ENCODE measurements at places on chromosomes 1 and 21.

- no peak for DNase-seq
Measured at GRCh38 chr1:116971258-116971860, 30.2 kb upstream of the CD101 start.

DNA sequence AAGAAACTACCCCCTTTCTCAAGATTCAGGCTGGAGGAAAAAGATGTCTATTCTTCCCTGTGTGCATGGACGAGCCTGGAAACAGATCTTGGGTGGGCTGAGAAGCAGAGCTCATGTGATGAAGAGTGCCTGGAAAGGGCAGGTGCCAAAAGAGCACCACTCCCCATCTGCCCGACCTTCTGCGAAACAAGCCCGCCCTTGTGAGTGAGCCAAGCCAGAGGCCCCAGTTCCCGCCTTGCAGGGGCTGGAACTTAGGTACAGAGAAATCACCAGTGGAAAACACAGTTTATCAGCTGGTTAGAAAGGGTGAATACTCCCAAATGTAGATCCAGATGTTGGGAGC lies 26.7 kb upstream of the A3GALT2 start:
- no peak for DNase-seq

GRCh38 chr1:169196581-169196980 lies 90.1 kb downstream of the ATP1B1 start:
- DNase-seq: no peak

GRCh38 chr1:230822092-230822581 lies 46.2 kb downstream of the C1orf198 start:
- no peak for DNase-seq

DNA sequence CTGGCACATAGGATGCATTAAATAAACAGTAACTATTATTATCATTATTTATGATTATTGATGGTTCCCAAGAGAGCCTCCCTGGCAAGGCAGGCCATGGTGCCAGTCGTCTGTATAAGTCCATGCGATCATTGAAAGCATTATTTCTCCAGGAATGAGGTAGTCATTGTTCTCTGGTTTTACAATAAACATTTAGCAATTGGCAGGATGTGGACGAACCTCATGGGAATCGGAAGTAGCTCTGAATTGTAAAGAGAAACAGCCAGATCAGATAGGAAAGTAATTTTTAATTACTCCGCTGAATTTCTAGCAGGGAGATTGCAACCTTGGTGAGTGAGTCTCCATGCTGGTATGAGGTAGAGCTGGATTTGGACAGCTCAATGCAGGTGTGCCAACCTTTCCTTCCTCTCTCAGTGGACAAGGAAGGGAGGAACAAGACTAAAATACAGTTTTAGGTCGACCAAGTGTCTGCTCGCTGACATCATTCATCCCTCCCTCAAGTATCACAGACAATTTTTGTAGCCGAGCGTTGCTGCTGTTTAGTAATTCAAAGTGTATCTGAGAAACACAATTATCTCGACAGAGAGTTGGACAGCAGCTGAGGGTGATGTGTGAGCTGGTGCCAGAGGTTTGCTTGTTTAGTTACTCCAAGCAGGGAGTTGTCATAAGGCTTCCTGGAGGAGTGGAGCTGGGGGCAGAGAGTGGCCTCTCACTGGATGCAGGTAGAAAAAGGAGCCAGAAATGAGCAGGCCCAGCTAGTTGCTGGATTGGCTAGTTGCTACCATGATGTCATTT lies 250.8 kb downstream of the KCNJ6 start:
- no peak for DNase-seq

DNA sequence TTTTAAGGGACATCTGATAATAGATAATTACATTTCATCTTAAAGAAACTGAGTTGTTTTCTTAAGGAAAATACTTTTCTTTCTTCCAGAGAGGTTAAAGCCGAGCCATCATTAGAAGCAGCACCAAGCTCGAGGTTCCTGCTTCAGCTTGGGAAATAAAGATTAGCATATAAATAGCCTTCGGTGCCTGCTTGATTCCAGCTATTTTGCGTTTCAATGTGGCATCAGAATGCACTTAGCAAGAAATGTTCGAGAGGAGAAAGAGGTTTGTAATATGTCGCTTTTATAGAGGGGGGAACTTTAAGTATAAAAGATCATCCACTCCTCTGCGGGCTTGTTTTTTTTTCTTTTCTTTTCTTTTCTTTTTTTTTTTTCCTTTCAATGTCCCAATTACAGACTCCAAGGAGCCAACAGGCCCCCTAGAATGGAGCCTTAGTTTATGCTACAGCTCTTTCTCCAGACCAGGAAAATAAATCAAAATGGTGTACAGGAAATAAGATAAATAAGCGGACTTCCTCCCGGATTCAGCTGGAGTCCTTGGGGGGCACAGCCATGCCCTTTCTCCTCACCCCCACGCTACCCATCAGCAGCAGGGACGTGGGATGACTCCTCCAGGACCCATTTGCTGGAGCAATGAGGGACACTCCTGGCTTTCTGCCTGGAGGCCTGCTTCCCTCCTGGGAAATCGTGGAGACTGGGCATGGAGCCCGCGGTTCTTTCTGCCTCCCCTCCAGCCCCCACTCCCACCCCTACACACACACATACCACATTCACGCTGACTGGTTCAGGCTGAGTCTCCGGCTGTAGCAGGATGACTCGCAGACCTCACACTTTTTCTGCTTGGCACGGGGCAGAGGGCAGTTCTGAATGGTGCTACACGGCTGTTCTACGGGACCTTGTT lies 131.6 kb downstream of the RRAGC start:
- peak; percentile 42 for DNase-seq

GRCh38 chr1:57550092-57550491 lies 126.2 kb upstream of the DAB1 start:
- no peak for DNase-seq

GRCh38 chr1:119045096-119045746 lies 57.1 kb upstream of the TBX15 start:
- DNase-seq: no peak

GRCh38 chr1:17605582-17606344 lies 66.3 kb downstream of the ARHGEF10L start:
- no peak for DNase-seq

- no peak for DNase-seq
Measured at GRCh38 chr1:3068564-3069431, at the start of gene PRDM16. Gene PRDM16 (plus strand): TSS chr1:3069203. CDS start chr1:3069260, 57 bp downstream.

GRCh38 chr1:159993911-159994310 lies 37.9 kb downstream of the PIGM start:
- DNase-seq: no peak

DNA sequence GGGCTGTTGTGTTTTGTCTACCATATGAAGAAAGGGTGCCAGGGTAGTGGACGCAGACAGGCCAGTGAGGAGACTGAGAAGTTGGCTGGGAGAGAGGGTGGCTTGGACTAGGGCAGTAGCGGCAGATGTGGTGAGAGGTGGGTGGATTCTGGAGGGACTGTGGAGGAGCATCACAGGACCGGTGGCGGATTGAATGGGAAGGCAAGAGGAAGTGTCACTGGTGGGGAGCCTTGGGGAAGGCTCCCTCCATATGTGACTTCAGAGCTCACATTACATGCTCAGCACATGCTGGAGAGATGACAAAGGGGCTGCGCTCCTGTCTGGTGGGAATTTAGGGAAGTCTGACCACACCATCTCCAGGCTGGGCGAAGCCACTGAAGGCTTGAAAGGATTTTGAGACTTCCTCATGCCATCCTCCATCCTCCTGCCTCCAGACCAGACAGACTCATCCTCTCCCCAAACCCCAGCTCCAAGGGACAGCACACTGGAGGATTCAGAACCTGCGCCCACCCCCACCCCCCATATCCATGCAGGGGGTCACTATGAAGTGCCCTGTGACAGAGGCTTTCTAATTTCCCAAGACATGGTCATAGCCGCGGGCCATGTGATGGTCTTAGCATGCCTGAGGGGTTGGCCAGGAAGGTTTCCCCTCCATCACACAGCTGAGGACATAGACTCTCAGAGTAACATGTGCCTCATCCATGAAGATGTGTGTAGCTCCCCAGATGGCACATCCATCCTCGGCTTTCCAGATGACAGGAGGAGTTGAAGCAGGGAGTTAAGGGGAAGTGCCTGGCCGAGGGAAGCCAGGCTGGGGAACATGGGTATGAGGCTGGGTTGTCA lies 138.8 kb upstream of the WNT4 start:
- DNase-seq: no peak

DNA sequence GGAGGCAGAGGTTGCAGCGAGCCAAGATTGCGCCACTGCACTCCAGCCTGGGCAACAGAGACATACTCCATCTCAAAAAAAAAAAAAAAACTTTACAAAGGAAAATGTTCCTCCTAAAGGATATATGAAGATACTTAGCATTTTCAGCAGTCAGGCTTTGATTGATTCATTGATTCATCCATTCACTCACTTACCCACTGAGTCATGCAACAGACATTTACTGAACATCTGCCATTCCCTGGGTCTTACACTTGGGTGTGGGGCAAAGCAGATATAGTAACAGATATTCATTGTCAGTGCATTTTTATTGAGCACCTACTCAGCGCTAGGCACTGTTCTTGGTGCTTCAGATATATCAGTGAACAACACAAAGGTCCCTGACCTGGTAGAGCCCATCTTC lies 5.6 kb upstream of the LACTBL1 start:
- DNase-seq: no peak

DNA sequence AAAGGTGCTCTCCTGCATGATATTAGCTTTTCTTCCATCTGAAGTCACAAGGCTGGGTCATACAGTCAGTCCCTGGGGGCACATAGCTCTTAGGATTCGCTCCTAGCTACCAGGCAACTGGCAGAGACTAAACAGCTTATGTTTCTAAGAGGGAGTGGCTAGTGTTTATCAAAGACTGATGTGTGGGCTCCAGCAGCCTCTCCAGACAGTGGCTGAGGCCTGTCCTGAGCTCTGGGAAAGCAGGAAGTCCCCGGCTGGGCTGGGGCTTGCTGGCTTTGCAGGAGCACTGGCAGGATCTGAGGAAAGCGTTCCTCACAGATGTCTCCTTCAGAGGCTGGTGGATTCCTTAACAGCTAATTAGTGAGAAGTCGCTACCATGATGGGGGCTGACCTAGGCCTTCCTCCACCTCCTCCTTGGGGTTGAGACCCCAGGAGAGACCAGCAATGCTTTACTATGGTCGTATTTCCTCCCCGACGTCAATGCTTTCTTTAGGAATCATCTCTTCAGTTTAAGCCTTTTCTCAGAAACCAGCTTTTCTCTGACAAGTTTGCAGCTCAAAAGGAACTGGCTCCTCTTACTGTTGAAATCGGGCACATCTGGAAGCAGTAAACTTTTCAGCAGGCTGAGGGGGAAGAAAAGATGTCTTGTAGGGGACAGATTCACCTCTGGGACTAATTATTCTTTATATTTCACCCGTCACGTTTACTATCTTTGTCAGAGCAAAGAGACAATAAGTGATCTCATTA lies 33.5 kb upstream of the HHAT start:
- no peak for DNase-seq

DNA sequence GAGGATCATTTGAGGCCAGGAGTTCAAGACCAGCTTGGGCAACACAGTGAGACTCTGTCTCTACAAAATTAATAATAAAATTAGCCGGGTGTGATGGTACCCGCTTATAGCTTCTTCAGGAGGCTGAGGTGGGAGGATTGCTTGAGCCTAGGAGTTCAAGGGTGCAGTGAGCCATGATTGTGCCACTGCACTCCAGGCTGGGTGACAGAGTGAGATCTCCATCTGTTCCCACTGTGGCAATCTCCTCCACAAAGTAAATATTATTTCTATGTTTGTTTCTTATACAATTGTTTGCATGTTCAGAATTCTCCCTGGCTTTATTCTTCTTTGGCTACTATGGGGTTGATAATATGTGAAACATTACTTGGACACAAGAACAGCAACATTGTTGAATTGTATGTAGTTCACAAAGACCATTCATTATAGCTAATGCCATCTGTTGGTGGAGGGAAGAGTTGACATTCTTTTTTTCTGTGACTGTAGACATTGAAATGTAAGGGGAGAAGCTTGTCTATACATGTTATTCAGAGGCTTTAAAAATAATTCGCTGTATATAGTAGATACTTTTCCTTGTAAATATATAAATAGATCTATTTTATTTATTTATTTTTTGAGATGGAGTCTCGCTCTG lies 47.8 kb upstream of the SRSF10 start:
- DNase-seq: no peak

DNA sequence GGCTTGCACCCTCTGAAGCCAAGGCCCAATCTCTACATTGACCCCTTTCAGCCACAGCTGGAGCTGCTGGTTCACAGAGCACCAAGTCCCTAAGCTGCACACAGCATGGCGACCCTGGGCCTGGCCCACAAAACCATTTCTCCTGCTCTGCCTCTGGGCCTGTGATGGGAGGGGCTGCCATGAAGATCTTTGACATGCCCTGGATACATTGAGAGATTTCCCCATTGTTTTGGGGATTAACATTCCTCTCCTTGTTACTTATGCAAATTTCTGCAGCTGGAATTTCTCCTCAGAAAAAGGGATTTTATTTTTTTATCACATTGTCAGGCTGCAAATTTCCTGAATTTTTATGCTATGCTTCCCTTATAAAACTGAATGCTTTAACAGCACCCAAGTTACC lies 235.8 kb downstream of the COL11A1 start:
- DNase-seq: no peak

DNA sequence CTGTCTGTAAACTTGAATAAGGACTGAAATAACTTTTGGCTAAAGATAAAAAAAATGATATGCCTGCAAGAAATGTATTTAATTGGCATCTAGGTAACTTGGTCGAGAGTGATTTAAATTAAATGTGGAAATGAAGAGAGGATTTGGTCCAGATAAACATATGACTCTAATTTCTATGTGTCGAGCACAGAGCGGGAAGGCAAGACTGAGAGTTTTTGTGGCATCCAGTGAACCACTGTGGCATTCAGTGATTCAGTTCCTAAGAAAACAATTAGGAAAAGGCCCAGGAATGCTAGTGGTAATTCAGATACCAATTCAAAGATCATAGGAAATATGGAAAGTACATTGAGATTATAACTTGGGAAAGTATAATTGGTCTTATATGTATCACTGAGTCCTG lies 39.6 kb downstream of the PDE4B start:
- DNase-seq: no peak

DNA sequence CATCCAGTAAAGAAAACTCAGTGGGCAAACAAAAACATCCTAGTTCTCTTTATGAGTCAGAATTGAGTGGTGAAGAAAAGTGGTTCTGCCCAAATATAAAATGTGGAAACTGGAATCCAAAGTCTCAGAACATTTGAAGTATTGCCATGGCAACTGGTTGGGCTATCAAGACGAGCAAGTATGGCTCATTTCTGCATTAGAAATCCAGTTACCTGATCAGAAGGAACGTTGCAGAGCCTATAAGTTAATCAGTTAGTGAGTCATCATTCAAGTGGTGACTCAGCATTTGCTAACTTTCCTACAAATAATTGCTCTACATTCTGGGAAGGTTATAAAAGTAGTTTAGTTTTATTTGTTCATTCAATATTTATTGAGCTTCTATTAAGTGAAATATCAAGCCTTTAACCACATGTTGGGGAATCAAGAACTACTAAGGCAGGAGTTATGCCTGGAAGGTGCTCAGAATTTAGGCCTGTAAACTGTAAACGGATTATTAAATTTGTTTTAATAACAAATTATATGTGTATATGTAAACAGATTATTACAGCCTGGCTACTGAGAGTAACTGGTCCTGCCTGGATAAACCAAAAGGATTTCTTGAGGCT lies 104.3 kb downstream of the PAPPA2 start:
- DNase-seq: no peak

GRCh38 chr1:56215771-56216170 lies 363.6 kb downstream of the PLPP3 start:
- no peak for DNase-seq
